ENCODE measurements at places on chromosomes 2 and 18.

GRCh38 chr2:116680256-116680936, 1134.1 kb upstream of the DDX18 start:
- DNase-seq, result no peak

GRCh38 chr2:54880428-54880827, 157.0 kb downstream of the EML6 start:
- no peak for DNase-seq

DNA sequence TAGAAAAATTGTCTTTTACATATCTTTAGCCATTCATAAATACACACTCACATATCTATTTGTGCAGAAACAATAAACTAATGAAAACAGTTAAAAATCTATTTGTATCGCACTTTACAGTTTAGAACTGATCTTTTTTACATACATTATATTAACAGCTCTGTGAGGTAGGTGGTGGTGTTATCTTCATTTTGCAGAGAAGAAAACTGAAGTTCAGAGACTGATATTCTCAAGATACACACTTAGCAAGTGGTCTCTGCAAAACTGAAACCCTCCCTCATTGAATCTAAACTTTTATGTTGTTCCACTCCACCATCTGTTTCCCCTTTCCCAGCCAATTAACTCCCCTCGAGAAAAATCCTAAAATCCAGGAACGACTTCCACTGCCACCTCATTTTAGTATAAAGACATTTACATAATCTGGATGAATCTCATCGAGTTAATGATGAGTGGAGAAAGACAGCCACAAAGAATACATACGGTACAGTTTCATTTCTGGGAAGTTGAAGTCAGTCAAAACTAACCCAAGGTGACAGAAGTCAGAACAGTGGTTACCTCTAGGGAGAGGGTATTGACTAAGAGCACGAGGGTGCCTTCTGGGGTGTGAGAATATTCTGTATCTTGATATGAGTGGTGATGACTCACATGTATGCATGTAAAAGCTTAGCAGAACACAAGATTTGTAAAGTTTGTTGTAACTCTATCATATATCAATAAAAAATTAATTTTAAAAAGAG, 524.2 kb upstream of the TCF4 start:
- no peak for DNase-seq

DNA sequence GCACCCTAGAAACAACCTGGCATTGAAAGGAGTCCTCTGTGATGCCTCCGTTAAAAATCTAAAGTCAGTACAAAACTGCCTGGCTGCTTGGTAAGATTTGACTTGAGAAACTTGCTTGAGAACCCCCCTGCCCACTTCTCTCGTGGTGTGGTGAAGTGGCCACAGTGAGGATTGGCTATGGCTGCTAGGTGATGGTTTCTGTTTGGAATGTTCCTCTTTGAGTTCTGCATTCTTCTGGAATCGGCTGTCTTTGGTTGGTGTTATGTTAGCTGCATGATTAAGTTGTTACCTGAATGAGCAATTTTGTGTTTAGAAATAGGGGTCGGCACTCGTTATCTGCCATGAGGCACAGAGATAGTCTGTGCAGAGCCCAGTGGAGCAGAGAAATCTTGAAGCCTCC, 21.7 kb upstream of the SAG start:
- no peak for DNase-seq

GRCh38 chr2:135149251-135149650, 97.2 kb downstream of the RAB3GAP1 start:
- no peak for DNase-seq

DNA sequence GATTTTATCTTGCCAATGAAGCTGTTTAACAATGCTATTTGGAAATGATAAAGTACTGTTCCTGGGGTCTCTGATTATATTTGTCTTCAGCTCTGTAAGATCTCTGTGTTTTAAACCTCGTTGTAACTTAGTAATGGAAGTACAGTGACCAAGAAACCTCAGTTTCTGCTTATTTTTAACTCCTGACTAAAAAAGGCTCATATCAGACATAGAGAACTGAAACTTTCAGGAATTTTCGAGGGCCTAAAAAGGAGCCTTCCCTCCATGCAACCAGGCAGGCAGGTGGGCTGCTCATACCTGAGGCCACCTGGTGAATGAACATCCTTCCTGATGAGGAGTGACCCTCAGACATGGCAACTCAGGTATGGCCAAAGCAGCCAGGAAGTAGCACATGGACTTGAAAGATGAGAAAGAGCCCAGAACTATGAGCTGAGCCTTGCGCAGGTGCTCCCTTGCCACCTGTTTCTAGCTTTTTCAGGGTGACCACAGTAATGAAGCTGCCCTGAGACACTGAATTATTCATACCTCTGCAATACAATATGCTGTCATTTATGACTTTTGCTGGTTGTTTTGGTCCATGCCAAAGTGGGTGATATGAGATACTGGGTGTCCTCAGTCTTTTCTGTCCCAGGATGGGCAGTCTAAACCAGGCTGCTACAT, 23.9 kb downstream of the MYO3B start:
- no peak for DNase-seq

DNA sequence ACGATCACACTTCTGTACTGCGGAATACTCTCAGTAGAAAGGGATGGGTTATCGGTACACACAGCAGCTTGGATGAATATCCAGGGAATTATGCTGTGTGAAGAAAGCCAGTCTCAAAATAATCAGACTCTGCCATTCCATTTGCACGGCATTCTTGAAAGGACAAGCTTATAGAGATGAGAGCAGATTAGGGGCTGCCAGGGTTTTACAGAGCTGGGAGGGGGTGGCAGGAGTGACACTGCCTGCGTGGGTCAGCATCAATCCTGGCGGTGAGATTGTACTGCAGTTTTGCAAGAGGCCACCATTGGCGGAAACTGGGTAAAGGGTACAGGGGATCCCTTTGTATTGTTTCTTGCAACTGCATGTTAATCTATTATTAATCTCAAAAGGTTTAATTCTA, 16.6 kb downstream of the KCNG2 start:
- no peak for DNase-seq

DNA sequence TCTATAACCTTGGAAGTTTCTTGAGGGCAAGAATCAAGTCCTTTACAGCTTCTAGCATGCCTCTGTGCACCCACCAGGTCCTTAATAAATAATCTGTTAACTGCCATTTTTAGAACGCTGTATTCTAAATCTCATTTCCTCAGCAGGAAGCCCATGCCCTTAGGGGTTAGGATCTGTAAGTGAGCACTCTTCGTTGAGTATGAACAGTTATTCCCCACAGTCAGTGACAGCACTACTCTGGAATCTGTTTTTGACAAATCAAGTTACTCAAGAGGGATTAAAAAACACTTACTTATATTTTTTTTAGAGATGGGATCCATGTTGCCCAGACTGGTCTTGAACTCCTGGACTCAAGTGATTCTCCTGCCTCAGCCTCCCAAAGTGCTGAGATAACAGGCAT, 14.6 kb downstream of the PAIP2B start:
- DNase-seq, result no peak

DNA sequence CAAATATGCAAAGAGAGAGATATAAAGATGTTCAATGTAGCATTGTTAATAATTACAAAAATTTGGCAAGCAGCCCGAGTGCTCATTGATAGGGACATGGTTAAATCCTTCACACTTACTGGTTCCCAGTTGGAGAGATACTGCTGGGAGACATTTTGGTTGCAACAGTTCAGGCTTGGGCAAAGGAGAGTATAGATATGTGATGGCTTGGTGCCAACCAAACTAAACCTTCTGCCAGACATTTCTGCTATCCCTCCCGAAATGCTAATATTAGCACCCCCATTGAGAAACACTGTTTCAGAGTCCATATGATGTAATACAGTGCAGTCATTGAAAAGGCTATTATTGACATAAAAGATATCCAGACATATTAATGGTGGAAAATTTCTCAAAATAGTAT, 11.5 kb downstream of the GEN1 start:
- no peak for DNase-seq

DNA sequence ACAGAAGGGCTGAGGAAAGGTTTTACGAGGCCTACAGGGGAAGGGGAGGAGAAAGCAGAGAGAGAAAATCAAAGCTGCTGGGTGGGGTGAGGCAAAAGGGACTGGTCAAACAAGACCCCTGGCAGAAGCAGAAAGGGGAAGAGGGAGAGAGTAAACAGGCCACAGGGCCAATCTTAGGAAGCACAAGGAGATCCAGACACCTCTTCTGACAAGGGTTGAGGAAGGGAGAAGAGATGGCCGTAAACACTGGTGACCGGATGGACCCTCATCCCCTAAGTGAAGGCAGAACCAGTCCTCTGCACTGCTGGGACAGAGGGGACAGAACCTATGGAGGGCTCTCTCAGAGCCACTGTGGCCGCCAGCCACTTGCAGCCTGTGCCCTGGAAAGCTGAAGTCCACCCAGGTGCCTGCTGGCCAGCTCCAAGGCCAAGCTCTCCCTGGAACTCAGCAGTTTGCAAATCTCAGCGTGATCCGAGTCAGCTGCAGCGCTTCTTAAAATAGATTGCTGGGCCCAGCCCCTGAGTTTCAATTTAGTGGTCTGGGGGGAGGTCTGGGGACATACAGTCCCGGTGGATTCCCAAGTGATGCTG, 108.8 kb downstream of the TMEM163 start:
- DNase-seq, result no peak

DNA sequence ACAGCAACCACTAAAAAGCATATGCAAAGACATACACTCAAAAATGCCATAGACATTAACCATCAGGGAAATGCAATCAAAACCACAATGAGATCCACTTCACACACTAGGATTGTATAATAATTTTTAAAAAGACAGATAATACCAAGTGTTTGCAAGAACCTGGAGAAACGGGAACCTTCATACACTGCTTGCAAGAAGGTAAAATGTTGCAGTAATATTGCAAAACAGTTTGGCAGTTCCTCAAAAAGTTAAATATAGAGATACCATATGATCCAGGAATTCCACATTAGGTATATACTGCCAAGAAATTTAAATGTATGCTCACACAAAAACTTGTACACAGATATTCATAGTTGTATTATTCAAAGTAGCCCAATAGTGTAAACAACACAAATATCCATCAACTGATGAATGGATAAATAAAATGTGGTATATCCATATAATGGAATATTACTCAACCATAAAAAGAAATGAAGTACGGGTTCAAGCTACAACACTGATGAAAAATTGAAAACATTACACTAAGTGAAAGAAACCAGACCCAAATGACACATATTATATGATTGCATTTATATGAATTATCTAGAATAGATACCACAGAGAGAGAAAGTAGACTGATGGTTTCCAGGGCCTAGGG, 14.7 kb upstream of the CHMP3 start:
- no peak for DNase-seq

GRCh38 chr18:23189768-23190661, 54.7 kb downstream of the CABLES1 start:
- DNase-seq, result peak; percentile 16

DNA sequence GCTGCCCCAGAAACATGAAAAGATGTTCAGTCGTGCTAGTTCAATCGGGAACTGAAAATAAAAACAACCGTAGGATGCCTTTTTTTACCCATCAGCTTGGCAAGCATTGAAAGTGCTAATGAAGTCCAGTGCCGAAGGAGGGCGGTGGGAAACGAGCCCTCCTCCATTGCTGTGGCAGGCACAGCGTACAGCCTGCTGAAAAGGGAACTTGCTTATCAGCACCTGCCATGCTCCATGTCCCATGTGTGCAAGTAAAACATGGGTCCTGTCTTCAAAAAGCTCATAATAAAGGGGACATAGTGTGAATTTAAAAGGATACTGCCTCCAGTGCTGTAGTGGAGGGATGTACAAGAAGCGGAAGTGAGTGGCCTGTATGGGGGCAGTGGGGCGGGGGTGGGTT, 82.4 kb downstream of the ARMC9 start:
- no peak for DNase-seq

GRCh38 chr2:85421260-85422071, 3.0 kb downstream of the SH2D6 start:
- peak; percentile 59 for DNase-seq

DNA sequence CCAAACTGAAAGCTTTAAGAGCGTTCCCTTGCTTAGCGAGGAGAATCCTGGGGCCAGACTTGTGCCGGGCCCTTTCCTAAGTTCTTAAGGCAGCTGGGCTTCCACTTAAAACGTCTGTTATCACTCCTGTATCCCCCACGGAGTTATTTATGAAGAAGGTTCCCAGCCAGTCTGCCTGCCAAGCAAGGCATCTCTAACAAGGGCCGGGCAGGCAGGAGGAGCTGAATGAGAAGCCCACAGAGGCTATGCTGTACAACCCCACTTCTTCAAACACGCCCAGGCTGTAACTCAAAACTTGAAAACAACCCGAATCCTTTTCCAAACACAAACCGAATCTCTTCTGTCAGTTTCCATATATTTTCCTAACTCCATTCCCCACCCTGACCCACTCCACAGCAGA, 39.0 kb upstream of the ZFP36L2 start:
- DNase-seq, result no peak

- no peak for DNase-seq
These were observed 24.4 kb downstream of the CXCR4 start for GRCh38 chr2:136093583-136093982.

- DNase-seq, result peak; percentile 45
These were observed 163.6 kb upstream of the ACAA2 start for GRCh38 chr18:49976795-49977560.

DNA sequence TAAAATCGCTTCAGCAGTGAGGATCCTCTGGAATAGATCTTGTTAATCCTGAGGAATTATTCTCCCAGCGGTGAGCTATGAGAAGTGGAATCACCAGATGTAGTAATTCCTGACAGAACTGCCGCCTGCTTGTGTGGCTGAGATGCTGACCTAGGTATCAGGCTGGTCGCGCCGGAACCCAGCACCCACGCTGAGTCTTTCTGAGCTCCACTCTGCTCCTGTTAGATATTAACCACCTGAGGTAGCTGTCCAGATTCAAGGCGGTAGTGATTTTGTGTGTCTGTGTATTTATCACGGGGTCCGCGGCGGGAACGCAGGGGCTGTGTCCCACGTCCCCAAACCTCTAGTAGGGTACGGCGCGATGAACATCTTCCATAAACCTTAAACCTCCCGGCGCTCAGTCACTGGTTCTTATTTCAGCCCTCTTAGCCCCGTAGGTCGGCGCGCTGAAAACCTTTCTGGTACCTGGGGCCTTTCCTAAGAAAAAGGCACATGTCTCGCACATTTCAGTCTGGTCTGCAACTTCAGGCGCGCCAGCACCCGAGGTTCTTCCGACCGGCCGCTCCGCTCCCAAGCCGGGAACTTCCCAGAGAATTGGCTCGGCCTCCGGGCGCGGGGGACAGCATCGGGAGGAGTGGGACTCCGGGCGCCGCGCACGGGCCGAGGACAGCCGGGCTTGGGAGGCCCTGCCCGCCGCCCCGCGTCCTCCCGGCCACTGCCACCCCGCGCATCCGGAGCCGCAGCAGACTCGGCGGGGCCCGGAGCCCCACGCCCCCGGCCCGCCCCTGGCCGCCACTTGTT, 542 bp upstream of the CNNM3 start:
- DNase-seq, result no peak

DNA sequence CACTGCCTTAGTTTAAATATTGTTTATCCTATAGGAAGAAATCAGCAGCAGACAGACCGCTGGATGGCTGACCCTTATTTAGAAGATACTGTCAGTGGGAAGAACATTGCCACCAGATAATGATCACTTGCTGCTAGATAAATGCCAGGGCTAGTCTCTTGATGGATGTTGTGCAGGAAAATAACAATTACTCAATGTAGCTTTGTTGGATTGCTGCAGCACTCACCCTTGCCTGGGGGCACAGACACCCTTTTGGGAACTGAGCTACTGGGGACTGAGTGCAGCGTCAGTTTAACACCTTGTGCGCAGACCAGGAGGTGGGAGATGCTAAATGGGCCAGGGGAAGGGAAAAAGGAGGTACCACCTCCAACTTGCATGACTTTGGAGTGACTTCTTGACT, 64.2 kb upstream of the CAPN13 start:
- DNase-seq, result no peak
